ENCODE measurements at places on chromosomes 2 and 18. TPM values are rescaled to one million over a fixed set of nuclear protein-coding genes. Genes with fewer than 3 reads are reported as not detected.

CCDC68 gene
- total RNA-seq: 9.1 TPM

ABCG8 gene
- not detected for total RNA-seq

ITGB6 gene
- total RNA-seq: not detected

PSTPIP2 gene
- total RNA-seq: 8.7 TPM

MDH1 gene
- 164 TPM for total RNA-seq

ARID5A gene
- total RNA-seq: 9.5 TPM

TMEM169 gene
- total RNA-seq: 0.43 TPM

SETBP1 gene
- 2.6 TPM for total RNA-seq

MROH2A gene
- not detected for total RNA-seq

UGT1A8 gene
- not detected for total RNA-seq

HOXD13 gene
- total RNA-seq: not detected

GRHL1 gene
- 1.7 TPM for total RNA-seq

GRCh38 chr18:24420551-24420950 lies 5.9 kb upstream of the IMPACT start:
- no peak for DNase-seq

- DNase-seq: no peak
Measured at GRCh38 chr2:109557309-109557708, 56.5 kb downstream of the SEPTIN10 start.

GRCh38 chr2:229425598-229425997 lies 154.5 kb upstream of the PID1 start:
- no peak for DNase-seq

GRCh38 chr18:13288509-13289133 lies 70.1 kb downstream of the LDLRAD4 start:
- no peak for DNase-seq

GRCh38 chr2:239688122-239688681 lies 287.4 kb upstream of the HDAC4 start:
- DNase-seq: peak; percentile 7

- DNase-seq: peak; percentile 89
Measured at GRCh38 chr18:457140-457519, 43.4 kb downstream of the COLEC12 start.

GRCh38 chr18:6561862-6562291 lies 147.2 kb upstream of the L3MBTL4 start:
- no peak for DNase-seq

GRCh38 chr2:15579641-15580040 lies 12.0 kb upstream of the DDX1 start:
- no peak for DNase-seq

DNA sequence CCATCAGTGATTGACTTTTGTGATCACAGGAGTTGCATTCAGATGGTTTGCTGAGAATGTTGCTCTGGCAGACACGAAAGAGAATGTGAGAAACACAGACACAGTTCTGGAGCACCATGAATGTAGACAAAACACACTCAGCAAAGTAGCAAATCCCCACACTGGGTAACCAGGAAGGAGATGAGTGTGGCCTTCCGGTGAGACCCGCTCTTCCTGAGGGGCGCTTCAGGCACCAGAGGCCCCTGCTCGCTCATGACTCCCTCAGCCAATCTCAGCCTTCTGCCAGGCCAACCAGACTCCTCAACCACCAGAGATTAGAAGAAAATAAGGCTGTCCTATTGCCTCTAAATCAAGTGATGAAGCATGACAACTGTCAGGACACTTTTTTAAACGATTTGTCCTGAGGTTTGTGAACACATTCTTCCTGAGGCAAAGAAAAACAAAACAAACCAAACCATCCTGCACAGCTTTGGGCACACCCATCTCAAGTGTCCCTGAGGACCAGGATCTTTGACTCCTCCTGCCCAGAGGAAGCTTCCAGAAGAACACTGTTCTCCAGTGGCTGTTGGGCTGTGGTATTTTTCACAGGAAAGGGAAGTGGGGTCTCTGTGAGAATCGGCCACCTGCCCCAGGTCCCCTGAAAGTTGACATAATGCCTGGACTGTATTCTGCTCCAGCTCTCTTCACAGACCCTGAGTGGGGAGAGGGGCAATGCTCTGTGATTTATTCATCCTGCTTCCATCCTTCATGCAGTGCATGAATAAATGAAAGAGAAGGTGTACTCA lies 152.8 kb downstream of the BCL11A start:
- no peak for DNase-seq

GRCh38 chr18:36532394-36532793 lies 234.9 kb downstream of the FHOD3 start:
- no peak for DNase-seq

DNA sequence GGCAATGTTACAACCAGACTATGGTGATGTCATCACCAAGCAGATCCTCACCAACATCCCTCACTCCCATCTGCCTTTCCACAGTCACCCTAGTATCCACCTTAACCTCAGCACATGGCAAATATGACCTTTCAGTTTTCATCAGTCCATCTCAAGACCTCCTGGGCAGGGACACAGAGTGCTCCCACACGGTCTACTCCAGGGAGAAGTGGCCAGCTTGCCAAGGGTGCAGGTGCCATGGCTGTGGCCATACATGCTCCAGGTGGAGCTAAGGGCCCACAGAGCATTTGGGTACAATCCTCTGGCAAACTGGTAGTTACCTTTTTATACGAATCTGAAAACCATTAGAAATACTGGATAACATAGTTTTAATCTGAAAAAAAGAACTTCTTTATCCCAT lies 453.1 kb downstream of the ADCYAP1 start:
- no peak for DNase-seq

DNA sequence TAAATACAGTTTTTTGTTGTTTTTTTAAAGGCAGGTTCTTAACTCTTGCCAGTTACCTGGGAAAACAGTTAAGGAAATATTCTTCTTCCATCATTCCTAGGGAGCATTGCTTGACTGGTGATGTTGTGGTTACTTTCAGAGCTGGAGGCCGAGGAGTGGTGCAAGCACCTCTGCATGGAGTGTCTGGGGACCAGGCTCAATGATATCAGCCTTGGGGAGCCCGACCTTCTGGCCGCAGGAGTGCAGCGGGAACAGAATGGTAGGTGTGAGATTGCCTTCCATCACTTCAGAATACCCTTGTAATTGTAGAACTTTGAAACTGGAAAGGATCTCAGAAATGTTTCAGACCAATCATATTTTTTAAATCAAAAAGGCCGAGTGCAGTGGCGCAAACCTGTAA lies 270.1 kb downstream of the CD226 start:
- no peak for DNase-seq

DNA sequence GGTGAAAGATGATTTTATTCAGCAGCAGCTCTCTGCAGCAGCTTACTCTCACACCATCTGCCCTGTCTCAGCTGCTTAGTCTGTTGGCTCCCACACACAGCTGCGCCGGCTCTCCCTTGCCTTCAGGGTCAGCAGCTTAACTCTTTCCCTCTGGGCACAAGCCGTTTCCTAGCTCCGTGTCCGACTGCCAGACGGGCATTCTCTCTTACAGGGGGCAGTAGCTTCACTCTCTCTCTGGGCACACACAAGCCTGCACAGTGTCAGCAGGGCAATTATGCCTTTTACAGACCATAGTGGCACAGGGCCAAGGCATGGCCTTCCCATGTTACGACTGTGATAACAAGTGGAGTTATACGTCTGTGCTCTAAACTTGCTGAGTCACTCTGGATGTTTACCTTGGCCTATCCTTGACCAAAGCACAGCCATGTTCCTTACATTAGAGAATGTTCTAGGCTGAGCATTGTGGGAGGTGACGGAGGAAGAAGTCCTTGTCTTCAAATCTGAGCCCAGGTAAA lies 31.7 kb downstream of the PCARE start:
- DNase-seq: peak; percentile 76

DNA sequence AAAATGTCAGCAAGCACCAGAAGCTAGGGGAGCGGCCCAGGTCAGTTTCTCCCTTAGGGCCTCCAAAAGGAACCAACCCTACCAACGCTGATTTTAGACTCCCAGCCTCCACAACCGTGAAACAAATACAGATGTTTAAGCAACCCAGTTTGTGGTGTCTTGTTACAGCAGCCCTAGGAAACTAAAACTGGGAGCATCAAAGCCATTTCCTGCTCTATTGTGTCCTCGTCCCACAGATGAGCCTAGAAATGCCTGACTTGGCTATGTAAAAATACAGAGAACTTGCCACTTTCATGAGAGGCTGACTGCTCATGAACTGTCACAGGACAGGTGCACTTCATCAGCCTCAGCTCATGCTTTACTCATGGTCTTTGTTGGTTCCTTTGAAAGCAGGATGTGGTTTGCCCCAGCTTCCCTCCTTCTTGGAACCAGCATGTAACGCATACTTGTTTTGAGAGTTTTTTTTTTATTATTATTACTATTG lies 97.6 kb upstream of the SLC39A10 start:
- DNase-seq: peak; percentile 98

GRCh38 chr2:206915121-206915520 lies 24.2 kb upstream of the CPO start:
- DNase-seq: peak; percentile 93

DNA sequence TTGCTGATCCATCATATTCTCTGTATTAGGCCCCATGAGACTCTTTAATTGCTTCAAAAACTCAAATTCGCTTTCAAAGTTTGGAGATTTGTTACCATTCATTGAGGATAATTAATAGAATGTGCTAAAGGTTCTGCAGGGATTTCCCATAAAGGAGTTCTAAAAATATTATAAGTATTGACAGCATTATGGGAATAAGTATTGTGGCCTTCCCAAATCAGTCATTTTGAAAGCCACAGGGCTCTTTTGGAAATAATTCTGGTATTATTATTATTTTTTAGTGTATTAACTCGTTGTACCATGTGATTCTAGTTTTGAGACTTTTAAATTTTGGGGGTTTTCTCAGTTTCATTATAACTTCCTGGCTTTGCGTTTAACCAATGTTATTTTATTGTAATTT lies 37.1 kb downstream of the LCLAT1 start:
- DNase-seq: no peak

DNA sequence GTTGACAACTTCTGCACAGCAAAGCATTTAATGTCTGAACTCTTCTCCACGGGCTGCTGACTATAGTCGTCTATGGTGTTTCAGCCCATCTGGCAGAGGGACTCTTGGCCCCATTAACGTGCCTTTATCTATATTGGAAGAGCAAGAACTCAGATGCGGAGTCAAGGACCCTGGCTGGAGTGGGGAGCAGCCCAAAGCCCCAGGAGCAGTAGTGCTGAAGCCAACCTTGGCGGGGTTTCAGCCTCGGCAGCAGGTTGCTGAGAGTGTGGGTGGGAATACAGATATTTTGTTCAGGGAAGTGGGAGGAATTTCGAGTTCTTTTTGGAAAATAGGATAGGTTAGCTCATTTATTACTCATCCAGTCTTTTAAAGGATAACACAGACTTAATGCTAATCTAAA lies 34.2 kb downstream of the TMEM17 start:
- no peak for DNase-seq

DNA sequence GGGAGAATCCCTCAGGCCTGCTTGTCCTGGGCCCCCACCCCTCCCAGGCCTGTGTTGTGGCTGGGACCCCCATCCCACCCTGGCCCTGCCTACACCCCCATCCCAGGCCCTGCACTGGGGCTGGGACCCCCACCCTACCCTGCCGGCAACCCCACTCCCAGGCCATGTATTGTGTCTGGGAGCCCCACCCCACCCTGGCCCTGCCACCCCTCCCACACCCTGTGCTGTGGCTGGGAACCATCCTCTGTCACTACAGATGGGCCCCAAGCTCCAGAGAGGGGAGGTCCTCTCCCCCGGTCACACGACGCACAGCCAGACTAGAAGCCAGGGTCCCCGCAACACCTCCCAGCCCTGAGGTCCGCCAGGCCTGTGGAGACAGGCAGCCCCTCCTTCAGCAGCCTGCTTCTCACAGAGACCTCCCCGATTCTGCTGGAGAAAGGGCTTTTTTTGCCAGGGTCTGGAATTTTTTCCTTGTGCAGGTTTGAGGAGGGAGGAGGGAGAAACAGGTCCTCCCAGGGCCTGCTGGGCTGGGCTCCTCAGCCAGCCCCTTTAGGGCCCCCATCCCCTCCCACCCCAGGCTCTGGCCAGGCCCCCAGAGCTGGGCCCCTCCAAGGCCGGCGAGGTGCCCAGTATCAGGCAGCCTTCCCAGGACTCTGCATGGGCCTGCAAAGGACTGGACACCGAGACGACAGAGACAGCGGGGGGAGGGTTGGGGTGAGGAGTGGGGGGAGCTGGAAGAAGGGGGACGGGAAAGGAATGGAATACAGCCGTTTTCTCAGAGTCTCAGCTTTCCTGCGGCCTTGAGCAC lies 28.0 kb downstream of the KIF1A start:
- DNase-seq: no peak

DNA sequence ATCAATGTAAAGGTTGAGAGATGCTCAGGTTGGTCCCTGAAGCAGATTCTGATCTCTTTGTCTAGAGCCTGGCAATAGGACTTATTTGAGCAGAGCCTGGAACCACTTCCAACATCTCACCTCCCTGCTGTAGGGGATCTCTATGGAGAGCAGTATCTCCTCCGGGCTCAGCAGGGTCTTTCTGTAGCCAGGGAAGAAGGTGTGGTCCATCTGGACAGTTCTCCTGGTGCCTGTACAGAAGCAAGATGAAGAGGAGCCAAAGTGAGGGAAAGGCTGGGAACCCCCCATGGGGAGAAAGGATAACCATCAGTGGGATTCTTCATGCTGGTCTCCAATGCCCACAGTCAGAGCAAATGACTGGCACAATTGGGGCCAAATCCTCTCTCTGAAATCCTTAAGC lies 34.8 kb downstream of the XDH start:
- no peak for DNase-seq

Data from fibroblast of villous mesenchyme (primary cell).